AG04449 (cell line): ENCODE measurements at places on chromosomes 5 and 9.

DNA sequence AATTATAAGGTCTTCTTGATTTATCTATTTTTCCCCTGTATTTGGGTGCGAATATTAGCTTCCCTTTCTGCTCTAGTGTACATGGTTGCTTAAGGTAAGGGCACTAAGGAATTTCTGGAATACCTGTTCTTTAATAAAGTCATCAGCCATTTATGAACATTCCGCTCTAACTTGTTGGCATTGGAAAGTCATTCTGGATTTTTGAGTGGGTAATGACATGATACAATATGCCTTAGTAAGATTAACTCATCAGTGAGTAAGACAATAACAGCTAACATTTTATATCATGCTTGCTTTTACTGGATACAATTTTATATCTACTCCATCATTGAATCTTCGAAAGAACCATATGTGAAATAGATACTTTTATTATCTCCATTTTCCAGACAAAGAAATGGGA, 196.1 kb downstream of the ARRDC3 start:
- no peak for DNase-seq

DNA sequence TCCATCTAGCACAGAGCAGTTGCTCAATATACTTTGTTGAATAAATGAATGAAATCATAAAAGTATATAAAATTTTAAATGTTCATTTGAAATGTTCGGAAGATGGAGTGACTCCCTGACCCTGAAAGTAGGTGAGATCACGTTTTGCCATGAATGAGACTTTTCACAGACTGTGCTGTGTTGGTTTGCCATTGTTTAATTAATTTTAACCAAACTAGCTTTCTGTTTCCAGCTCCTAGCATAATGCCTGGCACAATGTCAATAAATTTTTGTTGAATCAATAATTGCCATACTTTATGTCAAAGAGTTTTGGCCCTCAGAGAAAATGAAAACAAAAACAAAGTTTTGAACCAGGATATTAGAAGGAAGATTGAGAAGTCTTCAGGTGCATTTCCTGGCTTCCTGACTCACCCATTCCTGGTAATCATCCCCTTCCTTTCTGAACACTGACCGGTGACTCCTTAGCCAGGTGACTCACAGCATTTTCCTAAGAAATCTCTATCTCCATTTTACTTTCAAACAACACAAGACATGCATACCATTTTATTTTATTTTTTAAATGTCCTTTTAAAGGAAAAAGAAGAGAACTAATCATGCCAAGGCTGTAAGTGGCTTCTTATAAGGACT, 15.1 kb downstream of the SLC28A3 start:
- DNase-seq: no peak

DNA sequence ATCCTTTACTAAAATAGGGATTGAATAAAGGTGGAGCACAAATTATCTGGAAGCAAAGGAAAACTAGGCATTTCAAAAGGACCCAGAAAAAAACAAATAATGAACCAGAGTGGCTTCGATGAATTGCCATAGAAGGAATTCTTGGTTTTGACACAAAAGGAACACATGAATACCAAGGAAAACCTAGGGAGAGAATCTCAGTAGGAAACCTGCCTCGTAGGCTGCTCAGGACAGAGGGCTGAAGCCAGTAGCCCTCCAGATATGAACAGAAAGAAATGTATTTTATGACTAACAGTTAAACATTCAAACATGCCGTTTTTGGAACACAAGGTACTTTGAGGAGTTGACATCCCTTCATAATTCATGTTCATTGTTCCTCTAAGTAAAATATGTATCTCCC, 245.5 kb downstream of the SLF1 start:
- DNase-seq: no peak

GRCh38 chr9:20646656-20647055, 24.4 kb upstream of the MLLT3 start:
- no peak for DNase-seq

DNA sequence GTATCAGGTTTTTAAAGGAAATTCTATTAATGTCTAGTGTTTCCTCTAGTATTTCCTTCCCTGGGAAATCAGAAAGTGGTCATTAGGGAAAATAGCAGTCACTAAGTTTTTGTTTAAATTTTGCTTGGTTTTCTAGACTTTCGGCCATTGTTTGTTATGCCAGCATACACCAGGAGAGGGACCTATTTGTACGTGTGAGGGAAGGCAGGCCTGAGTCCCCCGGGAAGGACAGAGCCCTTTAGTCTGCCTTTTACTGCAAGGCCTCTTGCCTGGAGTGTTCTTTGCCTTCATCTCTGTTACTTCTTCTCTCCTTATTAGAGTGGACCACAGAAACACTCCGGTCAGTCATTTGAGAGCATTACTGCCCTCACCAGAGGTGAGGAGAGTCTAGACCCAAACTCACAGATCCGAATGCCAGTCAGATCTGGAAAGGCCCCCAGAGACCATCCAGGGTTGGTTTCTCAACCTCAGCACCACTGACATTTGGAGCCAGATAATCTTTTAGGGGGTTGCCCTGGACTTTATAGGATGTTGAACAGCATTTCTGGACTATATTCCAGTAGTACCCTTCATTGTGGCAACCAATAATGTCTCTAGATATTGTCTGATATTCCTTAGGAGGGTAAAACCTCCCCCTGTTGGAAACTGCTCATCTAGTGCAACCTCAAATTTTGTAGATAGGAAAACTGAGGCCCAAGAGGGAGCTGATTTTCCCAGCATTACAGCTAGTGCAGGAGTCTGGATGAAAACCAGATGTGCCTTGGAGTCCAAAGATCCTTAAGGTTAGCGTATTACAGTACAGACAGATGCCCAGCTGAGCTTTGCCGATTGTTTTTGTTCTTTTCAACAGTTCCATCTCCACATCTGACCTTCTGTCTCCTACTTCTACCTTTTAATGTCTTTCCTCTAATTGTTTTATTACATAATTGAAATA, 93.0 kb upstream of the NIPAL4 start:
- DNase-seq: peak; percentile 68

- no peak for DNase-seq
Measured at GRCh38 chr5:139804800-139805397, 9.3 kb downstream of the PSD2 start.

DNA sequence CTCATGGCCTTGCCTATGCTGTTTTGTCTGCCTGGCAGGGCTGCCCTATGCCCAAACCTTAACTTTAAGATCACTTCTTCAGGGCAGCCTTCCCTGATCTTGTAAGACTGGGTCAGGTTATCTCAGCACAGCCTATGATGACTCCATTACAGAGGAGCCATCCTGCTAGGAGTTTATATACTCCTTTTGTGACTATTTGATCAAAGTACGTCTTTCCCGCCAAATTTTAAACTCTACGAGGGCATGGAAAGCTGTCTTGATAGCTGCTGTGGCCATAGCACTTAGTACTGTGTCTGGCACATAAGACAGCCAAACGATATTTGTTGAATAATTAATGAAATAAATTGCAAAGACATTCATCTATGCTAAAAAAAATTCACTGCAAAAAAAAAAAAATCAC, 60.6 kb downstream of the PPP2R2B start:
- no peak for DNase-seq

- DNase-seq: no peak
Measured at GRCh38 chr5:171300358-171300757, 8.7 kb upstream of the TLX3 start.

DNA sequence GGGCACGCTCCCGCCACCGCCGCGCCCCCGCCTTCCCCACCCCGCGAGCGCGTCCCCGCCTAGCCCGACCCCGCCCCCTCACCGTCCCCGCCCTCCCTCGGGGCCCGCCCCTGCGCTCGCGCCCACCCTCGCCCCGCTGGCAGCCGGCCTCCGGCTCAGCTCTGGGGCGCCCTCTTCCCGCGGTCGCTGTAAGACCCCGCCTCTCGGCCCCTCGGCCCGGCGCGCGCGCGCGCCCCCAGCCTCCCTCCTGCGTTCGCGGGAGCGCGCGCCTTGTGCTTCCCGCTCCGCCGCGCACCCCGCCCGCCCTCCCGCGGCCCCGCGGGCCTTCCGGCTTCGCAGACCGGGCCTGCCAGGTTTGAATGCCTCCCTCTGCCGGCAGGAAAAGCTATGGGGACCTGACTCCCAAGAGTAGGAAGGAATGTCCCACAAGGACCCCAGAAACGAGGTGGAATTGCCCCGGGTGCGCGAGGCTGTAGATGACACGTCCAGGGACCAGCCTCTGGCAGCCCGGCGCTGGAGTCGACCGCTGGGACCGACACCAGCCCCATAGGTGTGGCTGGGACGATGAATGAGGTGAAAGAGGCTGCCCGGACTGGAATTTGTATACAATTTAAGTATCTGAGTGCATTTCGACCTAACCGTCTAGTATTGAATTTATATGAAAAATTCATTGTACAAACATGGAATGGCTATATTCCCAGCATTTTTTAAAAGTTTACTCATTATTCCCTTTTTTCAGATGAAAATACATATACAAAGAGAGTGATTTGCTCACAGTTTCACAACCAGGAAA, 416 bp upstream of the PTBP3 start:
- peak; percentile 24 for DNase-seq

DNA sequence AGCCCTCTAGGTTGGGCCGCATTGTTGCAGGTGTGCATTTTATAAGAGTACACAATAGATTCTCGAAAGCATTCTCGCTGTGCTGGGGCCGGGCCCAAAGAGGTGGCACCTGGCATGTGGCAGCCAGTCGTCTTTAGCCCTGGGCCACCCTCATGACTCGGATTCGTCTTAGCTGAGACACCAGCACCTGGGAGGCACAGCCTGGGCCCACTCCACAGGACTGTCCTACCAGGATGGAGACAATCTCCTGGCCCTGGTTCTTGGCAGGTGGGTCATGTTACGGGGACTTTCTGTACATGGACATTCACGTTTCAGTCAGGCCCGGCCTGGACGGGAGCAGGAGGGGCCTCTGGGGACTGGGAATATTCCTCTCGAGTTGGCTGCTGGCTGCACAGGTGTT, 212.5 kb downstream of the FANCC start:
- DNase-seq: no peak
